ENCODE measurements at places on chromosomes 1 and 21.
A peak's percentile ranks its signal among the peaks of the same experiment; 100 is the strongest.

DNA sequence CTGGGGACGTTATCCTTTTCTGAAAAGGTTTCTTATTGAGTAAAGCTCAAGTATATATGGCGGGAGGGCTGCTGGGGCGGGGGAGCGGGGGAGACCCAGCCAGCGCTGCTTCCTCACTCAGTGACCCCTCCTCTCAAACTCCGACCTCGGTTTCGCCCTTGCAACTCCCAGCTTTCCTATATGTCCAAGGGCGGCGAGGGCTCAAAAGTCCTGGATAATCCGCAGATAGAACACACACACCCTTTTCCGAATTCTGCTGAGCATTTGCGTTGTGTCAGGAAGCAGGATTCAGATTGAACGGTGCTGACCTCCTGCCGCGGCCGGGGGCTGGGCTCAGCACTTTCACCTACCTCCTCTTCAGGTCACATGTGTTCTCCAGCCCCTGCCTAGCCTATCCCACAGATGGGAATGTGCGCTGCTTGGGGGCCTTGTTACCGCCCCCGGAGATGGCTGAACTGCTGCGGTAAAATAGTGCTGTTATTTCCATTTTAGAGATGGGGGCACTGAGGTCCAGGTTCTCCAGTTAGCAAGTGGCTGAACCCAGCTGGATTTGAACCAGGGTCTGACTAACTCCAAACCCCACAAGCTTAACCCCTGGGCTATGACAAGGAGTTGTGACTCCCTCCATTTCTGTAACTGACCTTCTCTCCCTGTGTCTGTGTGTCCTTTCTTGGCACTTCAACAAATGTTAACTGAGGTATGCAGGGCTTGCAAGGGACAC, 795 bp upstream of the AHDC1 start:
- DNase-seq = peak; percentile 33

GRCh38 chr1:89536555-89537341, 12.1 kb downstream of the LRRC8B start:
- DNase-seq = no peak

- DNase-seq = no peak
These were observed 84.2 kb upstream of the SLC2A1 start for GRCh38 chr1:43042773-43043457.

DNA sequence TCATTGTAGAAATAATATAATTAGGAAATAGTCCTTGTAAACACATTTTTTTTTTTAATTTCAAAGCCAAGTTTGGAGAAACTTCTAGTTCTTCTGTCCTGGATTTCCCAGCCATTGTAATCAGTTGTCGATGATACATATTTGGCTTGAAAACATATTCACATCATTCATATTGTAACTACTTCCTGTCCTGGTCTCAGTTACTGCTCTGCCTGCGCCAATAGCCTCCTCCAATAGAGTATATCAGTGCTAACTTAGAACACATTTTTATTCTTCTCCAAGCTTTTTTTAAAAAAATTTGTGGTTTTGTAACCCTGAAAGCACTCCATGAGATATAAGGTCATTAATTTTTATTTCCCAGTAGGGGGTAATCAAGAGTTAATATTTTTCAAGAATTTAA, 46.1 kb upstream of the FMO2 start:
- no peak for DNase-seq

GRCh38 chr1:14168326-14169063, 430.0 kb upstream of the KAZN start:
- DNase-seq = no peak

- DNase-seq = no peak
These were observed 49.5 kb upstream of the RAB4A start for GRCh38 chr1:229221106-229222019.

All from GM23248 (cell line).